ENCODE measurements at places on chromosomes 12 and 14.
A peak's percentile ranks its signal among the peaks of the same experiment; 100 is the strongest.

GRCh38 chr12:29843036-29843435, 59.3 kb upstream of the TMTC1 start:
- DNase-seq = no peak

DNA sequence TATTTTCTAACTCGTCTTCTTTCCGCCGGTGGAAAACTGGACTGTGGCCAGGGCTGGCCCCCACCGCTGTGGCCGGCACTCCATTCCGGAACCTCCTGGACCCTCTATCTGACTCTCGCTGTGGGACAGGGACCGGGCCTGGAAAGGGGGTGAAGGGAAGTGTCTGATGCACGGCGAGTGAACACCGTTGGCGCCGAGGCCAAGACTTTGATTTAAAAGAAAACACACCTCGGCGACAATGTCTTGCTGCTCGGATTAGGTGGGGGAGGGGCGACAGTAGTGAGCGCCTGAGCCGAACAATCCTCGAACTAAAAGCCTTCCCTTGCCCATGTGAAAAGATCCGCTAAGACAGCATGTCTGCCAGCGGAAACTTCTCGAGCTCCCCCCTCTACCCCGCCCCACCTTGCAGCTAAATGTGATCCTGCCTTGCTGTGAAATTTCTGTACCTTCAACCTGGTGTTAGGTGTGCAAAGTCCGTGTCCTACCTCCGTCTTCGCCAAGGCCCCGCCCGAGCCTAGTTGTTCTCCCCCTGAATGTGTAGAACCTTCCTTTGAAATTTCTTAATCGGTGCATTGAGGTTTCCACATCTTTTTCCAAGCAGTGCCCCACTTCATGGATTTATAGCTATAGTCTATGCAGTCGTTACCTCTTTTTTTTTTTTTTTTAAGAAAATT, 862 bp upstream of the HOTAIR start:
- DNase-seq = no peak

- DNase-seq = no peak
Observed at GRCh38 chr12:109818905-109819500, 14.2 kb downstream of the TRPV4 start.

DNA sequence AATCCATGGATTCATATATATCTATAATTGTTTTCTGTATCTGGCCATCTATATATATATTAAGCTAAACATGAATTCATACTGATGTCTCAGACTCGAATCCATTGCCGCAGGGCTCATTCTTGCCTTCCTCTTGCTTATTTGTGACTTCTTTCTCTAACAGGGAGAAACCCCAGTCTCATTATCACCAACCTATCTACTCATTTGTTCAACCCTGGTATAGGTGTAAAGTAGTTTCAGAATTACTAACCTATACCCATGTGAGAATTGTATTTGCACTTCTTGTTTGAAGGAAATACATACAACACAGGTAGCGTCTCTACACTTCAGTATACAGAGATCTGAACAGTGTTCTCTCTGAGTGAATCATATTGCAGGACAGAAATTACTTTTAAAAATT, 77.7 kb downstream of the PTPN11 start:
- no peak for DNase-seq

- no peak for DNase-seq
Observed at GRCh38 chr12:70444903-70445302, 78.8 kb downstream of the KCNMB4 start.

DNA sequence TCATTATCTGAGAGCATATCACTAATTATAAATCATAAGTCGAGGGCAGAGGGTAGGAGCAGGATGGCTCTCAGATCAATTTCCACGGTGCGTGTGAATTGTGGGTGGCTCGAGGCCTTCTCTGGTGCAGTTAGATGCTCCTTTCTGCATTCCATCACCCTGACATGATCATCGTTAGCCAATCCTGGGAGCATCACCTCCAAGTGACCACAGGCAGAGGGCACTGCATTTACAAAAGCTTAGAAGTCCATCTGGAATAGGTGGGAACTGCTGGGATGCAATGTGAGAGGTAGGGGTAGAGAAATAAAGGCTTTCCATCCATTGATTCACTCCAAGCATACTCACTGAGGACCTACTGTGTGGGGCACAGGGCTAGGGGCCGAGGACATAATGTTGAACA, 538.2 kb upstream of the TBX3 start:
- no peak for DNase-seq

GRCh38 chr14:101969481-101969880, 5.1 kb downstream of the DYNC1H1 start:
- no peak for DNase-seq

DNA sequence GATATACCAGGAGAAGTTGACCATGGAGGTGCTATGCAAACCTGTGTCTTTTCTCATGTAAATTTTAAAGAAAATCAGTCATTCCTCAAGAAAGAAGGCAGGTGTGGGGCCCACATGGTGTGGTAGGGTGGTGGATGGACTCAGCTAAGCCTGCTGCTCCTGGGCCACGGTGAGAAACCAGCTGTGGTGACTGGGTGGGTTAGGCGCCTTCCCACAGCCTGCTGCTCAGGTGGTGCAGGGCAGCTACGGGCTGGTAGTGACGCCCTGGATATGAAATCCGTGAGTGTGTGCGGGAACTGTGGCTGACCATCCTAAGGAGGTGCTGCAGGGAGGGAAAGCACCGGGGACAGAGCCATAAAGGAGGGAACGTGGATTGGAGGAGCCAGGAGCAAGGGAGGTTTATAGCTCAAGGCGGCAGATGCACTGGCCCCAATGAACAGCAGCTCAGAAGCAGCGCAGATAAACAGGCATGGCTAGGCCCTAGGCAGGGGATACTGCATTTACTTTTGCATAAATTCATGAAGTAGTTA, 408.8 kb downstream of the FUT8 start:
- DNase-seq = no peak

- no peak for DNase-seq
Observed at GRCh38 chr14:61332658-61333029, 11.3 kb downstream of the PRKCH start.

- no peak for DNase-seq
Observed at GRCh38 chr12:3743803-3744202, 9.1 kb downstream of the CRACR2A start.

DNA sequence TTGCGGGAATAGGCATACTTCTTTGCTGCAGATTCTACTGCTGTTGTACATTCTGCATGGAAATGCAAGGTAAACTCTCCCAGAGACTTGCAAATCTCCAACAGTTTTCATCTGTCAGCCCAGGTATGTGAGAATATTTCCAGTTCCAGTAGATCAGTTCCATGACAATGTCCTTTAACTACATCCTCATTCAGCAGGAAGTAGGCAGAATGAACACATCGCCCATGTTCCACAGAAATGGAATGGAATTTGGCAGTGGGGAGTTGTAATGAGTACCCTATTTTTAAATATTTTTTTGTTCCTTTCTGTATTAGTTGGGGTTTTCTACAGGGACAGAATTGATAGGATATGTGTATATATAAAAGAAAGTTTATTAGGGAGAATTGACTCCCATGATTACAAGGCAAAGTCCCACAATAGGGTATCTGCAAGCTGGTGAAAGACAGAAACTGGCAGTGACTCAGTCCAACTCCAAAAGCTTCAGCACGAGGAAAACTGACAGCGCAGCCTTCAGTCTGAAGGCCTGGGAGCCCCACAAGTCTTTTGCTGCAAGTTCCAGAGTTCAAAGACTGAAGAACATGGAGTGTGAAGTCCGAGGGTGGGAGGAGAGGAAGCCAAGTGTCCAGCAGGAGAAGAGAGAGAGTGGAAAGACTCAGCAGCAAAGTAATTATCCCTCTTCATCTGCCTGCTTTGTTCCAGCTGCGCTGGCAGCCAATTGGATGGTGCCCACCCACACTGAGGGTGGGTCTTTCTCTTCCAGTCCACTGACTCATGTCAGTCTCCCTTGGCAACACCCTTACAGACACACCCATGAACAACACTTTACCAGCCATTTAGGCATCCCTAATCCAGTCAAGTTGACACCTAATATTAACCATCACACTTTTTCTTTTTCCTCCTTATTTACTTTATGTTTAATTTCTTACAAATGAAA, 110.4 kb upstream of the SCAF11 start:
- DNase-seq = no peak

DNA sequence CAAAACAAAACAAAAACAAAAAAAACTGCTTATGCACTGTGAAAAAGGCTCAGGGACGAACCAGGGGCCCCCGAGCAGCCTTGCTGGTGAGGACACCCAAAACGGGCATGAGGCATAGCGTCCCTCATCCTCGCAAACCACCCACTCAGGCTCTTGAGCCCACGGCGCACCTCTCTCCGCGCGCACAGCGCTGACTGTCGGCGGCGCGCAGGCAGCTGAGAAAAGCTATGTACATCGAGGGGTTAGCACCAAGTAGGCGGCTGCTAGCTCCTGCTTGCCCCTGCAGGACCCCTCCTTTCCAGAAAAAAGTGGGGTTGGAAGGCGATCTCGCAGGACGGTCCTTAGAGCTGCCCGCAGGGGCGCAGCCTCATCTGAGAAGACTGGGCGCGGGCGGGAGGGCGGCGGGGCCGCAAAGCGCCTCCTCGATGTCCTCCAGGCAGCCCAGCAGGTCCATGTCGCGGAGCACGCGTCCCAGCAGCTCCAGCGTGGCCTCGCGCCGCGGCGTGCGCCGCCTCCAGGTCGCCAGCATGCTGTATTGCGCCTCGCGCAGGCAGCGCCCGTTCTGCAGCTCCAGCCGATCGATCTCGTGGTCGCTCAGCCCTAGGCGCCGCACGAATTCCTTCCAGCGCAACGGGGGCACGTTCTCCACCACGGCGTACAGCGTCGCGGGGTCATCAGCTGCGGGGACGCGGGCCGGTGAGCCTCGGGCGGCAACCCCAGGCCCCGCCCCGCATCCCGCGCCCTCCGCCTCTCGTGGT, 12.8 kb downstream of the TNFRSF1A start:
- DNase-seq = no peak

GRCh38 chr12:47746523-47746922, 12.2 kb downstream of the RAPGEF3 start:
- DNase-seq = no peak

DNA sequence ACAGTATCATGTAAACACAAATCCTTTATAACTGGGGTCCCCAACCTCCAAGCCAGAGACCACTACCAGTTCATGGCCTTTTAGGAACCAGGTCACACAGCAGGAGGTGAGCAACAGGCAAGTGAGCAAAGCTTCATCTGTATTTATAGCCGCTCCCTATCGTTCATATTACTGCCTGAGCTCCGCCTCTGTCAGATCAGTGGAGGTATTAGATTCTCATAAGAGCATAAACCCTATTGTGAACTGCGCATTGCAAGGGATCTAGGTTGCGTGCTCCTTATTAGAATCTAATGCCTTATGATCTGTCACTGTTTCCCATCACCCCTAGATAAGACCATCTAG, 49.9 kb downstream of the LRP6 start:
- no peak for DNase-seq

DNA sequence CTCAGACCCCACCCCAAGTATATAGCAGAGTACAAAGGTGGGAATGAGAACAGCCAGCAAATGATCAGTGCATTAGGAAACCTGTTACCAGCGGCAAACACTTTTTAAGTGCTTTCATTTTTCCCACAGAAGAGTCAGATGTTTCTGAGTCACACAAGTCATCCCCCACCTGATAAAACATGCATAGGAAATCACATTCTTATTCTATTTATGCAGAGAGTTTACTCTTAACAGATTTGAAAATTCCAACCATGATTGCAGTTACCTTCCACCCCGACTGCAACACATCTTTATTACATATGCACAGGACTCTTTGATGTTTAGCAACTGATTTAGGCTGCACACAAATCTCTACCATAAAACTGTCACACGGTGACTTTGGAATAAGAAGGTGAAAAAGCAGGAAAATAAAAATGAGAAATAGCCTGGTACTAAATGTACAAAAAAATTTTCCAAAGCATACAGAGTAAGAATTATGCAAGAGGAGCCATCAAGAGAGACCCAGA, 236.4 kb downstream of the PAWR start:
- DNase-seq = no peak

GRCh38 chr14:57751400-57751799, 114.5 kb downstream of the SLC35F4 start:
- no peak for DNase-seq

DNA sequence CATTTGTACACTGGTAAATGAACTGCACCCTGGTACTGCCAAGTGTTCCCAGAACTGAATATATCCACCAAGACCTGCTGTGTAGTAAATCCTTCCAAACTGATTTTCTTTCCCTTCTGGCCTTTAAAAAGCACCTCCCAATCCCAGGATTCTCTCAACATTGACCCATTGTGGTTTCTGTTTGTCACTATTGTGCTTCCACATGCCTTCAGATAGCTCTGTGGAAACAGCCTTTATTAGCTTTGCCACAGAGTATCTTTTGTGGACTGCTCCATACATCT, 949 bp upstream of the KIF21A start:
- no peak for DNase-seq

DNA sequence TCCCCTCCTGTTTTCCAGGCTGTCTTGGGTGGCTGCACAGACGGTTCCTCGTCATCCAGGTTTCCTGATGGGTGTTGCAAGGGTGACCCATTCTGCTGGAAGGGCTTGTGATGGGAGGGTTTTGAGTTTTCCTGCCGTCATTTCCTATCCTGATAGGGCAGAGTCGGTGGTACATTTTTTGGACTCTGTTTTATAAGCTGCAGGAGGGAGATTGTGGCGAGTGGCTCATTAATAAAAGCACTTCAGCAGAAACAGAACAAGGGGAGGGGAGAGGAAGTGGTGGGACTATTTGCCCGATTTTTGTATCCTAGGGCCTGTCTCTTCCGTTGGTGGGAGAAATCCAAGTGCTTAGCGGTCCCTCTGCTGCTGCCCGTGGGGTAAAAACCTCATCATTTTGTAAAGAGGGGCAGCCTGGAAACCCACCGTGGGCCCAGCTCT, 40.0 kb downstream of the TSPAN9 start:
- no peak for DNase-seq

DNA sequence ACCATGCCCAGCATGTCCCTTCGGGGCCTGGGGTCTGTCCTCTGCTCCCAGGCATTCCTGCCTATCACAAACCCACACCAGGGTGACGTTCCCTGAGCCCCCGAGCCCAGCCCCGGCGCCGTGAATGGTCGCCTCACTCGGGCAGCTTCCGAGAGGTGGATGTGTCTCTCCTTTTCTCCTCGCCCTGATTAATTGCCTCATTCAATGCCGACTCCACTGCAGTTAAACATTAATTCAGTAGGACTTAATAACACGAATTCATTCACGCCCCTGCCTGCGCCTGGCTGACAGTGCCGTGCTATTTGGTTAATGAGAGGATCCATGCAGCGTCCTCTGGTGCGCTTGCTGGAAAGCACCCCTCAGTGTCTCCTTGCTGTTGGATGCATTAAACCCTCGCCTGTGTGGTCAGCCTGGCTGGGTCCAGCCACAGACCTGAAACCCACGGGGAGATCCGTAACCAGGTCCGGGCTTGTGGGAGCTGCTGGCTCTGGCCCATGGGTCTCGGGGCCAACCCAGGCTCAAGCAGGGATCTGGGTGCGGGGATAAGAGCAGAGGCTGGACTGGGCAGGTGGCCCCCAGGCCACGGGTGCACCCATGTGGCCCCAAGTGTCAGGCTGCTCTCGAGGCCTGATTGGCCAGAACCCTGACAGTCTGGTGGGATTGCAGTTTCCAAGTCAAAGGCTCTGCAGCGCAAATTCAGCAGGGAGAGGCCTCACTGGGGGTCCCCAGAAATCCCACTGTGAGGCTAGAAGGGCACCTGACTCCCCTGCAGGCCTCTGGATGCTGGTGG, 55.4 kb downstream of the FBRSL1 start:
- DNase-seq = no peak

GRCh38 chr14:101465795-101466448, 95.4 kb upstream of the DIO3 start:
- DNase-seq = peak; percentile 25
